ENCODE measurements at places on chromosomes 1 and 21.

DNA sequence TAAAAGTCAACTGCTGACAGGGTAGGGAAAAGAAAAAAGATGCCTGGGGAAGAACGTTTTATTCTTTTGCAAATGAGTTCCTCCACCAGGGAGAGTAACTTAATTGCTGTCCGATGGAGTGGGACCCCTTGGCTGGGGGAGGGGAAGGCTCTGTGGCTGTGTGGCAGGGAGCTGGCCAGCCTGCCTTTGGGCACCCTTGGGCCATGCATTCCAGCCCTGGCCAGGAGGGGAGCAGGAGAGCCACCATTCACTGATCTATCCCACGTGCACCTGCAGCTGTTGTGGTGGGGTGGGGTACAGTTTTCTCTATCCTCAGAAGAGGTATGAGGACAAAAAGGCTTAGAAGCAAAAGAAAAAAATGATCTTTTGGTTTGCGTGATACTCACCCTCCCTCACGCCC is 116.9 kb downstream of the KCNK1 start:
- DNase-seq = no peak

GRCh38 chr21:21324297-21324696 is 326.1 kb downstream of the NCAM2 start:
- no peak for DNase-seq

DNA sequence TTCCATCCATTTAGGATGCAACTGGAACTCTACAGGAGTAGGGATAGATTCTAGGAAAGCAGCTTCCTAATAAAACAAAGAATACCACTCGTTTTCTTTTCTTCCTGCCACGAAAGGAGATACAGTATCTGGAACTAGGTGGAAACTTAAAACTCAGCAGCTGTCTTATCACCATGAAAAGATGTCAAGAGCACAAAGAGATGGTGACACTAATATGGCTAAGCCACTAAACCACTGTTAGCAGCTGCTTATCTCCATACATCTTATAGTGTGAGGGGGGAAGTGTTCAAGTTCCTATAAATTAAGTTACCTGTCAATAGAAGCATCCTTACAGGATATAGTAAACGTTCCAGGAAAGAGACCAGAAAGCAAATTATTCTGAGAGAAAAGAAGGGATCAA is 162.5 kb downstream of the TYW3 start:
- no peak for DNase-seq

GRCh38 chr1:176543360-176544129 is 80.6 kb downstream of the PAPPA2 start:
- DNase-seq = no peak

DNA sequence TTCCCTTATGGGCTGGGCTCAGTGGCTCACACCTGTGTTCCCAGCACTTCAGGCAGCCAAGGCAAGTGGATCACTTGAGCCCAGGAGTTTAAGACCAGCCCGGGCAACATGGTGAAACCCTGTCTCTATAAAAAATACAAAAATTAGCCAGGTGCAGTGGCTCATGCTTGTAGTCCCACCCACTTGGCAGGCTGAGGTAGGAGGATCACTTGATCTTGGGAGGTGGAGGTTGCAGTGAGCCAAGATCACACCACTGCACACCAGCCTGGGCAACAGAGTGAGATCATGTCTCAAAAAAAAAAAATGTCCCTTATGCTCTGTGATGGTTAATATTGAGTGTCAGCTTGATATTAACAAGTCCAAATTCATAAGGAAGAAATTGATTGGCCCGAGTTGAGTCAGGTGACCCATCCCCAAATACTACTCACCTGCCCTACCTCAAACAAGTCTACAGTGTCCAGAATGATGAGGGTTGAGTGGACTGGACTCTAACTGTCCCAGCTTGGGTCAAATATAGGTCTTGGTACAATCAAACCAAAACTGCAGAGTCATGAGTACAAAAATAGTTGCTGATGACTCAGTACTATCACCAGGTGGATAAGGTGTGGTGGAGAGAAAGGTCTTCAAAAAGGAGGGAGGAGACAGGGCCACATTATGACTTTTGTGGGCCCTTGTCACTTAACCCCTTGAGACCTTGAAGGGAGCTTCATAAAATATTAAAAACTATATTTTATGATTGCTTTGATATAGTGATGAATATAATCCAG is 161.0 kb downstream of the ZNF326 start:
- no peak for DNase-seq

DNA sequence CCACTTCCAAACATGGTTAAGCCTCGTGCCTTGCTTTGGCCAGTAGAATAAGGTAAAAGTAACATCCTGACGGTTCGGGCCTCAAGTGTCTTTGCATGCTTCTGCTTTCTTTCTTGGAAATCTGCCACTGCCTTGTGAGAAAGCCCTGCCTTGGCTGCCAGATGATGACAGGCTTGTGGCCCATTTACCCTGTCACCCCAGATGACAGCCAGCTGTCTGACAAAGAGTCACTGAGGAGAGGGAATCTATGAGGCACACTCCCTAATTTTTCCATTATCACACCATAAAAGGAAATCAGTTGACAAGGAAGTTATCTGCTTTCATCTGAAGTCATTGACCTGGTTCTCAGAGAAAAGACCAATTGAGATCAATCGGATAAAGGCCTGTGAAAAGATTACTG is 199.8 kb downstream of the USH2A start:
- DNase-seq = no peak

- peak; percentile 36 for DNase-seq
Measured at GRCh38 chr1:11749203-11749689, 12.7 kb upstream of the C1orf167 start.

- DNase-seq = no peak
Measured at GRCh38 chr1:167860231-167860923, 53.6 kb downstream of the ADCY10 start.

GRCh38 chr1:86499987-86500593 is 31.4 kb downstream of the CLCA1 start:
- DNase-seq = peak; percentile 74

DNA sequence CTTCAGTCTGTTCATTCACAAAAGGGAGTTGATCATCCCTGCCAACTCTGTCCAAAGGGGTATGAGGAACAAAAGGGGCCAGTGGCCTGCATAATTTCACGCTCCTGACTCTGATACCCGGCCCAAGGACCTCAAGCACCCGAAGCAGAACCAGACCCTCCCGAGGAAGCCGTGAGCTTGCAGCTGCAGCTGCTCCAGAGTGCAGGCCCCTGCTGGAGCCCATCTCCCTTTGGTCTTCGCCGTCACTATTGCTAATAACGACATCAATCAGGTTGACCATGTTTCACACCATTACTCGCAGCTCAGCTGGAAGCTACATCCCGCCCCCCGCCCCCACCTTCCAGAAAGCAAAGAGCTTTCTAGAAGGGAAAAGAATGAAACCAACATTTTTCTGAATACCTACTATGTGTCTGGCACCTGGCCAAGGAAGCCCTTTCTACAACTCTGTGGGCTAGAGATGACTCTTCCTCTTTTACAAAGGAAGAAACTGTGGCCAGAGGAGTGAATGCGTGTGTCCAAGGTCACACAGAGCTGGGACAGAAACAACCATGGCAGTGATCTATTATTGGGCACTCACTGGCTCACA is 5.5 kb downstream of the NKAIN1 start:
- no peak for DNase-seq

DNA sequence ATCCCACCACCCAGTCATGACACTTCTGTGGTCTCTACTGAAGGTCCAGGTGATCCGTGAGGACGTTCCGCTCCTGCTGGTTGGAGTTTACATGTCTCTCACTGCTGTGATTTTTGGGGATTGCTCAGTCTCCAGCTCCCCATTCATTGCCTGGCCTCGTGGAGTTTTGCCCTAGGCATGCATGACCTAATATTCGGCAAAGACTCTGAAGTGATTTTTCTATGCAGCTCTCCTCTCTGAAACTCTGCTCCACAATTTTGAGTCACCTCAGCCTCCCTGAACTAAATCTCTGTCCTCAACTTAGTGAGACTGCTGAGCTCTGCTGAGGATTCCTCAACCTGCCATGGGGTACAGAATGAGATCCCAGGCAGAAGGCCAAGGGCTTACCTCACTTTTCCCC is 174.4 kb upstream of the FGGY start:
- DNase-seq = no peak

DNA sequence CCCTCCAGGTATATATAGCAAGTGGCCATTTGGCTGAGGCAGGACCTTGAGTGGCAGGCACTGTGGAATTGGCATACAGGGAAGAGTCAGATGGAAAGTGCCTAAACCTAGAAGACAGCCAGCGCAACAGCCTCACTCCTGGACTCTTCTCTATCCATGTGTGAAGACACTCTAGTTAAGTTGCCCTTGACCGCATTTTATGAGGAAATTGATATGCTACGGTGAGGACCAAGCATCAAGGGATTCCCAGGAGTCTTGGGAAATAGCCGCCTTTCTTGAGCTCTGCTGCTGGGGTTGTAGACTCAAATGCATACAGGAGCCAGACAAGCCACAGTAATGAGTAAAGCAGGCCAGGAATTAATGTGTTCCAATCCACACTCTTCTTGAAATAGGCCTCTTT is 145.9 kb upstream of the KAZN start:
- DNase-seq = no peak

DNA sequence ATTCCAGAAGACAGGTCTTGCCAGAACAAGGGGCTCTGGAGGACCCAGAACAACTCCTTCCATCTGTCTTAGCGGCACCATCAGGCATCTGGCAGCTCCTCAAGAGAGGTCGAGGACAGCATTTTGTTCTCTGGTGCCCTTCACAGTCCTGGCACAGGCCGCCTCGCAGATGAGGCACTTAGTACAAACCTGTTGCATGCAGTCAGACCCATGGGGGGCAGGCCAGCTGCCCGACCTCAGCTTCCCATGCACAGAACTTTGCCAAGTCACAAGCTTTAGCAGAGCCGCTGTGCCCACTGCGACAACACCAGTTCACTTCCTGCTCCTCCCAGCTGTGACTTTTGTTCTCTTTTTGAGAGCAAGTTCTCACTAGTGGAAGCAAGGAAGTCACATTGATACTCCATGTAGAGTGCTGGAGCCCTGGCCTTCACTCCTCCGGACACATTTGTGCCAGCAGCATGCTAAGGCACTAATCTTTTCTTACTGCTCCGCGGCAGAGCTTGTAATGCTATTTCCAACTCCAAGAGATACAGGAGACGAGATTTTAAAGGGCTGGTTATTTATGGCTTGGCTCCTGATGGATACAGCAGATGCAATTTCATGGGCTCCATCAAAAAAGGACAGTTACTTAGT is 44.6 kb downstream of the HMGB4 start:
- no peak for DNase-seq

GRCh38 chr1:182249201-182249676 is 142.4 kb downstream of the GLUL start:
- no peak for DNase-seq

DNA sequence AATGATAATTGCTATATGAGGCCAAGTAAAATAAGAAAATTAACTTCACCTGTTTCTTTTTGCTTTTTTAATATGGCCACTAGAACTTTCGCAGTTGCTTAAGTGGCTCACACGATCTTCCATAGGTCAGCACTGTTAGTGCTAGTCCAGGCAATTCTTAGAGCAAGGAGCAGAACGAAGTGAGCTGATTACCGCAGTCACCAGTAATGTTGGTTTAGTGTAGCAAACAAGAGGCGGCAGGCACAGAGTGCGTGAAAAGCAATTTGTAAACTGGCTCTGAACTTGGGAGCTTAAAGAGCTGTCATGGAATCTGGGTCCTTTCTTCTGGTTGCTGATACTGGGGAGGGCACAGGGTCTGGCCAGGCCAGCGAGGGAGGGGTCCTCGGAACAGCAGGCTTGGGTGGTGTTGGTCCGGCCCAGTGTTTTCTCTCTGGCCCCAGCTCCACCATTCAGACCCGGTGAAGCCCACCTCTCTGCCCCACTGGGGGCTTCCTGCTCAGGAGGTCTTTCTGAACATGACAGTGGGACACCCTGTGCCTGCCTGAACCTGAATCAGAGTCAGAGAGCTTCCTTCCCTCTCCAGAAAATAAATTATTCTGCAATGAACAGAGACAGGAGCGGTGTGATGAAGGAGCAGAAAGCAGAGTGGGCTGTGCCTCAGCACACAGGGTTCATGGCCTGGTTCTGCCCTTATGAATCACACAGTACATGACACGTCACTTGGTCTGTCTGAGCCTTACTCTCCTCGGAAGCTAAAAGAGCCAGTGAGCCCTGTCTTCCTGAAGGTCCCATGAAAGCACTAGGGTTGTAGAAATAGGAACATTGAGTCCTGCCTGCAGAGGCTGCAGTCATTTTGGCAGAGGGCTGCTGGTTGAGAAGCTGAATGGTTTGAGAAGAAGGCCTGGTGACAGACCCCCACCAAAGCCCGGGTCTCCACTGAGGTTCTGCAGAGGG is 11.9 kb downstream of the ETS2 start:
- DNase-seq = no peak

GRCh38 chr1:111227851-111228747 is 586 bp downstream of the CHI3L2 start:
- no peak for DNase-seq

DNA sequence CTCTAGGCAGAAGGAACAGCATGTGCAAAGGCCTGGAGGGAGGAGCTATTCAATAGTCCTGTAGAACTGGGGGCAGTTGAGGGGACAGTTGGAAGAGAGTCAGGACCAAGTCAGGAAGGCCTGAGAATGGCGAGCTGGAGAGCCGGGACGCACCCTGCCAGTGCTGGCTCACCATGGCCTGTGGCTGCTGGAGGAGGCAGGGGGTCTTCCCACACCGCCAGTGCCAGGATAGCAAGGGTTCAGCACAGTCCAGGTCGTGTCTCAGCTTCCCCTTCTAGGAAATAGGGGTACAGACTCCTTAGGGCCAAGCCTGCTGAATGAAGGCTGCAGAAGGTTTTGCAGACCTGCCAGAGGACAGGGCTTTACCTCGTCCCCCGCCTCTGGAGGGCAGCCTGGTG is 7.3 kb downstream of the PODN start:
- no peak for DNase-seq

- peak; percentile 79 for DNase-seq
Measured at GRCh38 chr1:159921700-159922504, 3.4 kb downstream of the TAGLN2 start.

- peak; percentile 93 for DNase-seq
Measured at GRCh38 chr1:24910751-24911650, 19.1 kb downstream of the RUNX3 start.

- no peak for DNase-seq
Measured at GRCh38 chr1:38201431-38201830, 154.8 kb upstream of the POU3F1 start.

- DNase-seq = peak; percentile 46
Measured at GRCh38 chr1:18934205-18935000, 22.1 kb downstream of the IFFO2 start.

DNA sequence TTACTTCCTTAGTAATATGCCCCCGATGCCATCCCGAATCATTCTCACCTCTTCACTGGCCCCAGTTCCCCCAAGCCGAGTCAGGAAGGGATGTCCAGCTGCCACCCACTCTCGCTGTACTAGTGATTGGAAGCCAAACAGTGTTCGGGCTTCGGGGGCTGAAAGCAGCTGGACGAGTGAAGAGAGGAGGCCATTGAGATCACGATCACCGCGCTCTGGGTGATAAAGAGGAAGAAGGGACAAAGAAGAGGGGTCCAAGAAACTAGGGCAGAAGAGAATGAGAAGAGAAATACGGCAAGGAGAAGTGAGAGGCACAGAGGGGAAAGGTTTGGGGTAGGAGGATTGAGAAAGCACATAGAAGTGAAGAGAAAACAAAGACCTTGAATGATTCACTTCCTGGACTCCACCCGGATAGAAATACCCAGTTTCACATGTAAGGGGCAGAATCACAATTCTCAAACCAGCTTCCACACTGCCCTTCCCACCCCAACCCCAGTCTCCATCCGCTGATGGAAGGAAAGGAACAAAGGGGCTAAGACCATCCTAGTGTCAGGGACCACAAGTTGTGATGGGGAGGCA is 3.7 kb upstream of the SF3B4 start:
- DNase-seq = no peak

All from CD4-positive, alpha-beta T cell treated with Interleukin-21 for 1 hour (primary cell).